ENCODE measurements at places on chromosomes 6 and 20. TPM values are rescaled to one million over a fixed set of nuclear protein-coding genes. Genes with fewer than 3 reads are reported as not detected.

DNA sequence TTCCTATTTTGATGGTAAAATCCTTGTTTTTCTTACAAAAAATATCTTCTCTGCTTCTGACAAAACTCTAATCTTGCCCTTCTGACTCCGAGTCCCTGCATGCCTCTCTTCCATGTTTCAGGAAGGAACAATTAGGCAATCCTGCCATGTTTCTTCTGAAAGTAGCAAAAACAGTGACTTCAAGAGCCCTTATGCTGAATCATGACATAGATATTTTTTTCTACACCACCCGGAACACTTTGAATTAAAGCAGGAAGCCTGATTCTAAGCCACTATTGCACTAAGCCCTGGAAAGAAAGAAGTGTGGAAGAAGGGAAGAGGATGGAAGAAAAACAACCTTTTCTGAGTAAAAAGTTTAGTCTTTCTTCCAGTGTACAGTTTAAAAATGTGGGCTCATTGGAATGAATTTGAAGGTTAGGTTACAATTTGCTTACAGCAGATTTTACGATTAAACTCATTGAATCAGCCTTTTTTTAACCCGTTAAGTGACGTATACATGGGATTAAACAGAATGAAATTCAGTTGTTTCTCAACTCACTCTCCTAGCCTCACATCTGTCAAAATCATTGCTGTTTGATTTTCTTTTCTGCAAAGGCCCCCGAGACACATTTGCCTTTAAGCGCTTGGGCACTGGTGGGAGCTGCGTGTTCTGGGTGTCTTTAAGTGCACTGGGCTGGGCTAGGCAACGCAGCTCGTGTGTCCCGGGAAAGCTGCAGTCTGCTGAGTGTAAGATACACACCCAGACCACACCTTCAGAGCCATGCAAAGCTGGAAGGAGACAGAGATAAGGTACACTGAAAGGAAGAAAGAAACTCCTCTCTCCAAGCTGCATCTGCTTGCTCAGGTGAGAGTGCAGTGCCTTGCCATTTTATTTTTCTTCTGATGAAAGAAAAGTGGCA lies 159.4 kb upstream of the CITED2 start:
- DNase-seq: no peak

DNA sequence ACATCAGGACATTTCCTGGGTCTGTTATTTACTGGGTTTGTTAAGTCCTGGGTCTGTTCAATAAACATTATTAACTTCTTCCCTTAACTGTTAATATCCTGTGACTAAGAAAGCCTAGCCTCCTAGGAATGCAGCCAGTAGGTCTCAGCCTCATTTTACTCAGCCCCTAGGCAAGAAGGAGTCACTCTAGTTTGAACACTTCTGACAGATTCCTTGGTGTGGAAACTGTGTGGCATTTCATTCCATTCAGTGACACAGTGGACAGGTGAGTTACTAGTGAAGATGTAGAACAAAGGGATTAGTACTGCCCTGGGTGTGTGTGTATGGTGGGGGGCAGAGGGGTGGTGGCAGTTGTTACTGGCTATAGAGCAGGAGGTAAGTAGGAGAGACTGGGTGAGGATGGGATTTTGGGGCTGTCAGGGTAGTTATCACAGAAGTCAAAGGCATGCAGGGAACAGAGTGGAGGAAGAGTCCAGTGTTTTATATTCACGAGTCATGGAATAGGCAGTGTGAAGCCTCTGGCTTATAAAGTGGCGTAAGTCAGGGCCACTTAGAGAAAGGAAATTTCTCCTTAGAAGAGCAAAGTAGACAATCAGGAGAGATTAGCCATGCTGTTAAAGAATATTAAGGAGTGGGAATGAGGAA lies 28.4 kb downstream of the RNF182 start:
- no peak for DNase-seq

DNA sequence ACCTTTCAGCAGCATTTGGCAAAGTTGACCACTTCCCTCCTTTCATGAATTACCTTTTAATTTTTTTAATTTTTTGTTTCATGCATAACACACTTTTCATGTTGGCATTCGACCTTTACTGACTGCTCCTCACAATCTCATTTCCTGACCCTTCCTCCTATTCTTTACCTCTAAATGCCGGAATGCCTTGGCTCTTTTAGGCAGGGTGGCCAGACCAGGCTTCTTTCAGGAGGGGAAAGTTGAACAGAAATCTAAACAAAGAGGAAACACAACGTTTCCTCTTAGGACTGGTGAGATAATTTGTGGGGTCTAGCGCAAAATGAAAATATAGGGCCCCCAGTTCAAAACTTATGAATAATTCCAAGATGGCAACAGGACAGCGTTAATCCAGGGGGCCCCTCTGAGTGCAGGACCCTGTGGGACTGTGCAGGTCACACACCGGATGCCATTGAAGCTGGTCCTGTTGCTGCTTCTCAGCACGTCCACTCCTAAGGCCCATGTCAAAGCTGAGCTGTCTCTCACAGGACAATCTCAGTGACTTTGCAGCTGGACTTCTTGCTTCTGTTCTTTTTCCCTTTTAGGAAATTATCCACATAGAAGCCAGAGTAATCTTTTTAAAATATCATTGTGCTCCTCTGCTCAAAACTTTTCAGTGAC lies 313.8 kb downstream of the HDGFL1 start:
- DNase-seq: no peak

The LRFN2 gene
- total RNA-seq: not detected

DNA sequence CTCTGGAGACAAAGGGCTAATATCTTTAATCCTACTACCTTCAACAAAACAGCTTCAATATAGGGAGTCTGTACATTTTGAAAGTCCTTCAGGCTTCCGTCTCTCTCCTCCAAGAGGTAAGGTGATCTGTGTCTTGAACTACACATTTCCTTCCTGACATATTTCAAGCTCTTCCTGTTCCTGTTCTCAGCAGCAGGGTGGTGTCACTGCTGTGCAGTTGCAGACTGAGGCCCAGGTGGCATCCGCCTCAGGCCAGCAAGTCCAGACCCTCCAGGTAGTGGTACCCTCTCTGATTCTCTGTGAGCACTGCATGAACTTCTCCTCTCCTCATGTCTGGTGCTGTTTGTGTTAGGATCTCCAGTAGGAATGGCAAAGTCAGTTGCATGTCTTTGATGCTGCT lies 7.8 kb downstream of the NFYA start:
- no peak for DNase-seq

The TFAP2A gene
- total RNA-seq: 0.78 TPM

DNA sequence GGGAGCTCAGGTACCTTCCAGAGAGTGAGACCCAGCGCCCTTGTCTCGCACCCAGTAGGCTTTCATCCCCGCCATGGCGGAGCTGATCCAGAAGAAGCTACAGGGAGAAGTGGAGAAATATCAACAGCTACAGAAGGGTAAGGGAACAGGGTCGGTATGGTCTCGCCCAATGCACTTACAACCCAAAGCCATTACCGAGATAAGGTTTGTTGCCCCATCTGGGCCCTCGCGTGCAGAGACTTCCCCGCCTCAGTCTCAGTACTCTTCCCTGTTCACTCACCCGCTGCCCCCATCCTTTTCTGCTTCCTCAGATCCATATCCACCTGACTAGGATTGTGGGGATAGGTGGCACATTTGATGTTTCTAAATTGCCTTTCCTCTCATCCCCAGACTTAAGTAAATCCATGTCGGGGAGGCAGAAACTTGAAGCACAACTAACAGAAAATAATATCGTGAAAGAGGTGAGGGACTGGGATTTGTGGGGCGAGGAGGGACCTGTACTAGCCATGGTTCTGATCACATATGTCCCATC lies 449 bp downstream of the PFDN6 start:
- DNase-seq: no peak

DNA sequence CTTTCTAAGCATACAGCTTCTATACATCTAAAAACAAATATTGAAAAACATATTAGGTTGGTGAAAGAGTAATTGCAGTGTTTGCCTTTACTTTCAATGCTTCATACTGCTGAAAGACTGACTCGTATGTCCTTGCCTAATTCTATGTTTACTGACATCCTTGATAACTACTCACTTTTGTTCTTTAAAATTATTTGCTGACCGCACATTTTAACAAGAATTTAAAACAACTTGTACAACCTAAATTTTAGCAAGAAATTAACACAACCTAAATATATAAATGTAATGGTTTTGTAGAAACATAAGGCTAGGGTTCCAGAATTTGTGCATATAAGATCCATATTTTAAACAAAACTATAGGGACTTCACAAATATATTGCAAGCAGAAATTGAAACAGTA lies 640.2 kb upstream of the MMS22L start:
- DNase-seq: no peak

- no peak for DNase-seq
Observed at GRCh38 chr6:139003751-139004150, 15.7 kb upstream of the REPS1 start.

The TGM6 gene
- not detected for total RNA-seq

GRCh38 chr6:113529196-113529595 lies 327.9 kb upstream of the MARCKS start:
- DNase-seq: no peak

The ZBP1 gene
- total RNA-seq: 4.1 TPM

DNA sequence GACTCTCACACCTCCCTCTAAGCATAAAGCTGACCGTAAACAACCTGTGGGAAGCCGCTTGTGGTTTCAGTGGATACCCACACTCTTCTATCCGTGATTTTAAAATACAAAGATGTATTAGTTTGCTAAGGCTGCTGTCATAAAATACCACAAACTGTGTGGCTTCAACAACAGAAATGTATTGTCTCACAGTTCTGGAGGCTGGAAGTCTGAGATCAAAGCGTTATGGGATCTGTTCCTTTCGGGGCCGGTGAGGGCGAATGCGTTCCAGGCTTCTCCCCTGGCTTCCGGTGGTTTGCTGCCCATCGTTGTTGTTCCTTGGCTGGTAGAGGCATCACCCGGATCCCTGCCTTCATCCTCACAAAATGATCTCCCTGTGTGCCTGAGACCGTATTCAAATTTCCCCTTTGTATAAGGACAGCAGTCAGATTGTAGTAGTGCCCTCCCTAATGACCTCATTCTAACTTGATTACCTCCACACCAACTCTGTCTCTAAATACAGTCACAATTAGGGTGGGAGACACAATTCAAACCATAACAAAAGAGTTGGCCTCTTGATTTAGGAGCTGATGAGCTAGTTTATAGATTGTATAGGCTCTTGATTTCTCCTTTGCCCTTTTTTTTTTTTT lies 210.6 kb upstream of the SOX4 start:
- DNase-seq: no peak

GRCh38 chr6:13159300-13159699 lies 169.0 kb downstream of the TBC1D7 start:
- no peak for DNase-seq

The TSBP1 gene
- total RNA-seq: not detected

The TRIM40 gene
- total RNA-seq: not detected

DNA sequence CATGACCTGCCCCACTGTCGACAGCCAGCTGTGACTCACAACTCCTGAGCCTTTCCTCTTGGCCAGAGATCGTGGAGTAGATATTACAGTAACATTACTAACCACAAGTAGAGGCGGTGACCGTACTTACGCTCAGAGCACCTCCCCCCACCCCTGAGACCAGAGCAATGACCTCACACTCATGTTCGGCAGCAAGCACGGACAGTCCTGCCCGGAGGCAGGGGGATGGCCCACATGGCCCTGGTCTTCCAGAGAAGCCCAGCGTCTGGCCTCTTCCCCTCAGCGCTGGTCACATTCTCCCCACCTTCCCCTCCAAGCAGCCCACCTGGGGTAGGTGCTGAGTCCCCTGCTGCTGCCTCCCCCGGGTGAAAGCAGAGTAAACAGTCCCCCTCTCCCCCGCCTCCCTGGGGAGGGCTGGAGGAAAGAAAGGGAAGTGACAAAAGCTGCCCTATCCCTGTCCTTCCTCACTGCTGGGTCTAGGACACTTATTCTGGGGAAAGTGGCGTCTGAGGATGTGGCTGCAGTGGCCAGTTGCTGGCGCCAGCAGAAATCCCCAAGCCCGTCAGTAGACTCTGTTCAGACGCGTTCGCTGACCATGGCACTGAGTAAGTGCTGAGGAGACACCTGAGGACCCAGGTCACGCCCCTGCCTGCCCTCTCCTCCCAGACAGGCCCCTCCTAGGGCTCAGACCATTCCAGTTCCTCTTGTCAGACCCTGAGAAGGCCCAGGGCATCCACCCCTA lies 68.5 kb downstream of the MRPL14 start:
- peak; percentile 84 for DNase-seq

The TREM1 gene
- 11.7 TPM for total RNA-seq

Data from thoracic aorta (tissue), 2 donors.